Activated effector memory CD4-positive, alpha-beta T cell treated with Interleukin-2 at 50 U/mL for 16 hours (primary cell): ENCODE measurements at places on chromosomes 6 and 20.

DNA sequence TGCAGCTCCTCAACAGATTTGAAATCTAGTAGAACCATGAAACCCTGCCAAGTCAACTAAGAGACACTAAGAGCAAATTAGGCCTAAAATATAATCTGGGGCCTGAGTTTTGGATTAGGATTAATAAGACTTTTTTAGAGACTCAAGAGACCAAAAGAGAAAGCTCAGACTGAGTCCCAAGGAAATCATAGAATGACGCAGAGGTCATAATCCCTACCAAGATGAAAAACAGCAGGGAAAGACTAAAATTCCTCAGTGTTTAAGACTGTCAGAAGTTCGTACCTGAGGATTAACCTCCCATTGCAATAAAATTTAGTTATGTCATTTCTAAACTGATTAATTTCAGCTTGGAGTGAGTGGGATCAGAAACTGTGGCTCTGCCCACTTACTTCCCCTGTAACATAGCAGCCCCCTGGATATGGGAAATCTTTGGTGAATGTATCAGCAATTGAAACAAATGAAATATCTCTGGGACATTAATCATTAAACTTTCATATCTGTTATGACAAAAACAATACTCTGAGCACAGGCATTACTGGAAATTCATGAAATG lies 200.3 kb downstream of the EDN1 start:
- DNase-seq = no peak

DNA sequence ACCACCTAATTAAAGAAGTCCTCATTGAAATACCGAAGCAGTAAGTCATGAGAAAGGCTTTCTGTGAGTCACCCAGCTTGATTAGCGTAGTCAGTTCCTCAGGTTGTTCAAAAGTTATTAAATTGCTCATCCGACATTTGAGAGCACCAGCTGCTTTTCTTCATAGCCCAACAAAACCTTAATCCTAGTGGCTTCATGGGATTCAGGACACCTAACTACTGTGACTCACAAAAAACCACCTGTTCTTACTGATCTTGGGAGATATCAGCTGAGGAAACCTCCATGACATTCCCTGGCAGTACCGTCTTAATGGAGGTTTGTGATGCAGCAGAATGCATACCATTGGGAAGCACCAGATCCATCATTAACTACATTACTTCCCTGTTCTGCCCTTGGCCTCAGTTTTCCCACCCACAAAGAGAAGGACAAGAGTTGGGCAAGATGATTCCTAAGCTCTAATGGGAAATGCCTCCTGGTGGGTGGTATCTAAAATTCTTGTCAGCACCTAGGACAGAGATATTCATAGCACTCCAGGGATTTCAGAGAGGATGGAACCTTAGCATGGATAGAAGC lies 103.8 kb downstream of the KHDC1L start:
- no peak for DNase-seq

DNA sequence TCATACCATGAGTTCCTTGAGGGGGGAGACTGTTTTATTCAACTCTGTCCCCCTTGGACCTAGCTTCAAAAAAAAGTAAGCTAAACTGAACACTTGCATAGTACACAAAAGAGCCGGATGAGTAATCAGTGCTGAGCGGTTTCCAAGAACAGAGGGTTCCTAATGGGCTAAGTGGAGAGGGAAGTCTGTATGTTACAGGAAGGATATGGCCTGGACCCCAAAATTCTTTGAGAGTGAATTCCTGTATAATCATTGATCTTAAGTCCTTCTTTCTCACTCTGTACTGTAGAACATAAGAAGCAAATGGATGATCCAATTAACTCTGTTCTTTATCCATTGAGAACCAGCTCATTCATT lies 324.7 kb upstream of the CNR1 start:
- no peak for DNase-seq

- no peak for DNase-seq
These were observed 434 bp downstream of the ZKSCAN4 start for GRCh38 chr6:28251661-28252008.

DNA sequence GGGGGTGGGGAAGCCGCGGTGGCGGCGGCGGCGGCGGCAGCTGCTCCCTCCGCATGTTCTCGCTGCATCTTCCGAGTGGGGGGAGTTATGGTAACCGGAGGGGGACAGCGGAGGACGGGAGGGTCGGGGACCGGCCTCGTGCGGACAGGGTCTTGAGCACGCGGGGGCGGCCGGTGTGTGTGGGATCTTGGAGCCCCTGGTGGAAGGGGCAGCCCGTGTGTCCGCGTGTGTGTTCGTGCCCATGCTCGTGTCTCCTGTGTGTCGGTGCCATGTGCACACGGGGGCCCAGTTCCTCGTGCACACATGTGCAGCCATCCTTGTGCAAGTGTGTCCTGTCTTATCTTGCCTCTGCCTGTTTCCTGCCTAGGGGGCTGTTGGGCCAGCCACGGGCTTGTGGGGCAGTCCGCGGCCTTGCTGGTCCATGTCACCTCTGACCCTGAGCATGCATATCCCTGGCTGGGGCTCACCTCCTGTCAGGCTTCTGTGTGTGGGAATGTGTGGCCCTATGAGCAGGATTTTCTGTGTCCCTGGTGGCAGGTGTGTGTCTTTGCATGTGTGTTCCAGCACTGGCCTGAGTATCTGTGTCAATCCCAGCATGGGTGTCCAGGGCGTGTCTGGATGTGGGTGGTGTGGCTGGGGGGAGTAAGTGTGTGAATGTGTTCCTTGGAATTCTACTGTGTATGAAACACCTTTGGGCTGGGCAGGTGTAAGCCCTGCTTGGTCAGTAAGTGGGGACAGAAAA lies 8.5 kb downstream of the SYNGAP1 start:
- DNase-seq = no peak

DNA sequence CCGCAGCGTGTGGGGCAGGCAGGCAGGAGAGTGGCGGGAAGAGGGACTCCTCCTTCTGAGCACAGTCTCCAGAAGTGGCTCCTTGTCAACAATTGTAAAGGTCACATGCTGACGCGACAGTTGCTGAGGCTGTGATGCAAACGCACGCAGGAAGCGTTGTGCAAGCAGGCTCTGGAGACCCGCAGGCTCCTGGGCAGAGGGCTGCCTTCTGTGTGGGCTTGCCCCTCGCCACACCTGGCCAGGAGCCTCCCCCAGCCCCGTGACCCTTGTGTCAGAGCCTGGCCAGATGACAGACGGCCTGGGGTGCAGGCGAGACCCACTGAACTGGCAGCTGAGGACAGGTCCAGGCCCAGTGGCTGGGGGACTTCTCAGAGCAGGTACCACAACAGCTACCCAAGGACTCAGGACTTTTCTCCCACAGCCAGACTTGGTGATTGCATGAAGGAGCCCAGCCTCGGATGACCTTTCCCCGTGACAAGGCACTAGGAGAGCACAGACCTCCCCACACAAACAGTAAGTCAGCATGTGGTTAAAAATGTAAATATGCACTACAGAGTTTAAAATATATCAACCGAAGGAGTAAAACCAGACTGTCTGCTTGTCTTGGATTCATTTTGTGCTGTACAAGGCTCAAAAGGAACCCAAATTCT lies 222.1 kb upstream of the RREB1 start:
- DNase-seq = no peak

DNA sequence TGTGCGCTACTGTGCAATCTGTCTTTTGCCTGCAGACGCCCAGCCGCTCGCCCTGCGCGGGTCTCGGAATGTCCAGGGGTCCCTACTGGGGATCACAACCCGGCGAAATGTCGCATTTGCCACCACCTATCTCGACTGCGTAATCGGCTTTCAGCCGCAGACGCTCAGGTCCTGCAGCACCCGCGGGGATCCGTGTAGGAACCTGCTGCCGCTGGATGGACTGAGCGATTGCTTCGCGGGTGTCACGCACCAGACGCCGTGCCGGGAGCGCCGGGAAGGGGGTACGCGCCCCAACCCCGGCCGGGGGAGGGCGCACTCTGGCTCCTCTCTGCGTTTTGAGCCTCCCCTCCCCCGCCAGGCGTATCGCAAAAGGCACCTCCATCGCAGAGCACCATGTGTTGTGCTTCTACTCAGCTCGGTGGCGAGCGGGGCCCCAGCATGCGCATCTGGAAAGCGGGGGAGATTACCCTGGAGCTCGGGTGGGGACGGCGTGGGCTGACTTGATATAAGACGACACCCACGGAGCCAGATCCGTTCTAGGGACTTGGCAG lies 747 bp upstream of the PTPRA start:
- peak; percentile 65 for DNase-seq

DNA sequence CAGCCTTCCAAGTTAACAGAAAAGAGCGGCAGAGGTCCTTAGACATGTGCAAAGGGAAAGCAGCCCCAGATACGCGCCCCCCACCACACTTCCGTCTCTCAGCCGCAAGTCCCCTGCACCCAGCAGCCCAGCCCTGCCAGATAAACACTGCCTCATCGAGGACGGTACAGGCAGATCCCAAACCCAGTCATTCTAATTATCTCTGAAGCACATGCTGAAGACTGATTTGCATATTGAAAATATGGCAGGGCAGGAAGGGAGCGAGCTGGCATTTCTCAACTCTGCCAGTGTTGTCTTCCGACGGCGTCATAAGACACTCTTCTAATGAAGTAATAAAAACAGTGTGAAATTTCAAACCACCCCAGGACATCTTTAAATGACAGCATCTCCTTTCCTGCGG lies 122.8 kb upstream of the CDH4 start:
- no peak for DNase-seq

DNA sequence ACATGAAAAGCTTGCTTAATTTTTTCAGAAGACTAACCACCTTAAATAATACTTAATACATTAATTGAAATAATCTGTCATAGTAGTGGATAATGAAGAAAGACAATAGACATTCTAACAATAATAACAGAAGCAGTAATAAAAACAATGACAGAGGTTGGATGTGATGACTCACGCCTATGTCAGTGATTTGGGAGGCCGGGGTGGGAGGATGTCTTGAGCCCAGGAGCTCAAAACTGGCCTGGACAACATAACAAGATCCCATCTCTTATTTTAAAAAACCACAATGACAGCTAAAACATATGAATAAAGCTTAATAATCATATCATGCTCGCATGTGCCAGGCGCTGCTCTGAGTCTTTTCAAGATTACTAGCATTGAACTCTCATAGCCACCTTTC lies 105.5 kb downstream of the IPCEF1 start:
- no peak for DNase-seq

DNA sequence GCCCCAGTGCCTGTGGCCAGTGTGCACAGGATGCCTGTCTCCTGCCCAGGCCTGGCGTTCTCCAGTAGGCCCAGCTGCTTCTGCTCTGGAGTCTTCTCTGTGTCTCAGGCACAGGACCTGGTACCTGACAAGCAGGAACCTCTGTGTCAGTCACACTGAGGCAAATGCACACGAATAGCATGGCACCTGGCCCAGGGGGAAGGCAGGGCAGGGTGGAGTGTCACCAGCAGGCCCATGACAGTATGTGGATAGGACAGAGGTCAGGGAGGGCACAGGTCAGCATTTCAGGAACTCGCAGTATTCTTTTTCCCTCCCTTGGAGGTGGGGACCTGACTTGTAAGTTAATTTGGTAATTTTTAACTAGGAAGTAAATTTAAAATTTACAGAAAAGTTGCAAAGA lies 5.6 kb downstream of the PSMG4 start:
- no peak for DNase-seq

- DNase-seq = no peak
These were observed 468.2 kb downstream of the MMUT start for GRCh38 chr6:48994811-48995210.

- DNase-seq = peak; percentile 1
These were observed at the start of gene KCNG1 for GRCh38 chr20:51022803-51023616. Gene KCNG1 (minus strand): TSS chr20:51023107. CDS start chr20:51010338, 12,769 bp downstream.

- no peak for DNase-seq
These were observed 12.4 kb downstream of the ZKSCAN4 start for GRCh38 chr6:28239636-28240035.

- DNase-seq = no peak
These were observed 392.8 kb upstream of the CNR1 start for GRCh38 chr6:88558981-88559380.

- DNase-seq = no peak
These were observed 1.9 kb downstream of the TGM2 start for GRCh38 chr20:38162878-38163875.

GRCh38 chr6:147709396-147710272 lies 201.1 kb downstream of the SAMD5 start:
- no peak for DNase-seq

- no peak for DNase-seq
These were observed 331.3 kb downstream of the BCKDHB start for GRCh38 chr6:80437801-80438200.

GRCh38 chr20:32535953-32536823 lies 48.9 kb downstream of the NOL4L start:
- DNase-seq = peak; percentile 86

- DNase-seq = no peak
These were observed 94.9 kb downstream of the L3MBTL3 start for GRCh38 chr6:130113201-130113710.

DNA sequence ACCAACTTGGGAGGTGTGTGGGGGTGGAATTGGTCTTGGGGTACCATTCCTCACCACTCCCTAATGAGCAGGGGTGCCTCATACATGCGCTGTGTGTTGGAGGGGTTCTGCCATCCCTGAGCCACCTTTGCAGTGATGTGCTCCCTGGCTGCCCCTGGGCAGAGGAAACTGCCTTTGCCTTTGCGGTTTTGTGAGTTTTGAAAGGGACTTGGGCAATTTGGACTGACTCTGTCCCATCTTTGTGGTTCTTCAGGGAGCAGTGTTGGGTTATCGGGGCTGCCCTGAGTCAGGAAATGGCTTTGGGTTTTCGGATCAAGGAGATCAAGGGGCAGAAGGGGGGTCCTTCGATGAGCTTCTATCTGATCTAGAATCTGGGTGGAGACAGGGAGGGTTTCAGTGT lies 3.9 kb upstream of the PHACTR3 start:
- DNase-seq = no peak

- no peak for DNase-seq
These were observed 69.1 kb upstream of the PRSS16 start for GRCh38 chr6:27178407-27178730.

GRCh38 chr20:313948-314347 lies 11.4 kb upstream of the SOX12 start:
- DNase-seq = no peak

GRCh38 chr6:150548330-150548729 lies 51.4 kb upstream of the PLEKHG1 start:
- no peak for DNase-seq

- no peak for DNase-seq
These were observed 13.9 kb downstream of the MYB start for GRCh38 chr6:135195041-135195440.
